ENCODE measurements at places on chromosomes 5 and 9.

- DNase-seq, result no peak
Observed at GRCh38 chr5:74897049-74897448, 30.9 kb upstream of the FAM169A start.

GRCh38 chr9:68532131-68532530 is 8.6 kb downstream of the TMEM252 start:
- no peak for DNase-seq

- no peak for DNase-seq
Observed at GRCh38 chr5:124512952-124513632, 233.3 kb downstream of the ZNF608 start.

- DNase-seq, result no peak
Observed at GRCh38 chr5:94017579-94017978, 276.2 kb upstream of the POU5F2 start.

- DNase-seq, result peak; percentile 38
Observed at GRCh38 chr9:4590430-4591122, 71.5 kb upstream of the PLPP6 start.

DNA sequence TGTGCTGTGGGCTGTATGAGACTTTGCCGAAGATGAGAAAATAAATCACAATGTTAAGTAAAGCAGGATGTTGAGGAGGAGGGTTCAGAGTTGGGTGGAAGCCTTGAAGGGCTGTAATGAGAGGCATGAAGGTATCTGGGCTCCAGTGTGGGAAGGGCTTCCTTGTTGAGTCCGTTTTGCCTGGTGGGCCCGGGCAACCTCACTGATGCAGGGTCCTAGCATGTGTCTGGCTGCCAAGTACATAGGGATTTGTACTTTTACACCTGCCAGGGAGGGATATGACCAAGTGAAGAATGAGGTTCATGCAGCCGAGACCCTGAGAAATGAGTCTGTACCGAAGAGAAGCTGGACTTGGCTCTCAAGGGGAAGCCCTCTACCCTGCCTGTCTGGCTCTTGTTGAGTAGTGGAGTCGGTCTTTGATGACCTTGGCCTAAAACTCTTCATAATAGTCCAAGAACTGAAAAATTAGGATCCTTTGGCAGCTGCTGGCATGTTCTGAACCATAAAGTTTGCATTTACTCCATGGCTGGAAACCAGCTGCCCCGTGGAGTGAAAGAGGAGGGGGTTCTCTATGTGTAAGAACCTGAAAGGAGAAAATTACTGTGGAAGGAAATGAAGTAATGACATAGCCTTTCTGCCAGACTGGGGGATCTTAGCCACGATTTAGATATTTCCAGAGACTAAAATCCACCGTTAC is 59.0 kb upstream of the DPYSL3 start:
- DNase-seq, result no peak

- peak; percentile 35 for DNase-seq
Observed at GRCh38 chr9:115349542-115349941, 231.6 kb upstream of the TNC start.

DNA sequence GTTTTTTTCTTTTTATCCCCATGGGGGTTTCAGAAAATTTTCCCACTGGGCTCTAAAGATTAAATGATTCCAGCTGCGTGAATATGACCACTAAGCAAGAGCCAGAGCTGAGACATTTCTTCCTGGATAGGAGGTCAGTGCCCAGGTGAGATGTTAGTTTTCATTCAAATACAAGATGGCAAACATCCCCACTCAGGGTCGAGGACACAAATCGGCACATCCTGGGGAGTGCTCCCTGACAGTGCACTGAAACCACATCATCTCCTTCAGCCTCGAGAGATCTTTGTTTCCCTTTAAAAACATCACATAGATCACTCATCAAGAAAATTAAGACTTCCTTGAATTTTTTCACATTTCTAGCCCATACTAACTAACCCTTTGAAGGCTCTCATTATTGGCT is 273.2 kb upstream of the PANK3 start:
- no peak for DNase-seq

DNA sequence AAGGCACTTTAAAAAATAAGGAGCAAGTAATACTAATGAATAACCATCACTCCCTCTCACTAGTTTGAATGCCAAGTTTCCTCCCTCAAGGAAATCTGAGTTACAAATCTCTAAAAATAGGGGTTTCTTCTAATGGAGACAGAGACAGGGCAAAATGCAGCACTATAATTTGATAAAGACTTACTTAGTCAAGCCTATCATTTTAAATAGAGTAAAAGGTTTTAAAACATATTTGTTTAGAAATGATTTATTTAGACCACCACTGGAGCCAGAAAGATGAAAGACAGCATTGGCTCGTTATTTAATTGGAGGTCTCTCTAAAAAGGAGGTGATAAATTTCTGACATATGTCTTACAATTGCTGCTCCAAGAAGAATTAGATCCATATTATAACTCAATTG is 228.7 kb downstream of the TLE1 start:
- no peak for DNase-seq

DNA sequence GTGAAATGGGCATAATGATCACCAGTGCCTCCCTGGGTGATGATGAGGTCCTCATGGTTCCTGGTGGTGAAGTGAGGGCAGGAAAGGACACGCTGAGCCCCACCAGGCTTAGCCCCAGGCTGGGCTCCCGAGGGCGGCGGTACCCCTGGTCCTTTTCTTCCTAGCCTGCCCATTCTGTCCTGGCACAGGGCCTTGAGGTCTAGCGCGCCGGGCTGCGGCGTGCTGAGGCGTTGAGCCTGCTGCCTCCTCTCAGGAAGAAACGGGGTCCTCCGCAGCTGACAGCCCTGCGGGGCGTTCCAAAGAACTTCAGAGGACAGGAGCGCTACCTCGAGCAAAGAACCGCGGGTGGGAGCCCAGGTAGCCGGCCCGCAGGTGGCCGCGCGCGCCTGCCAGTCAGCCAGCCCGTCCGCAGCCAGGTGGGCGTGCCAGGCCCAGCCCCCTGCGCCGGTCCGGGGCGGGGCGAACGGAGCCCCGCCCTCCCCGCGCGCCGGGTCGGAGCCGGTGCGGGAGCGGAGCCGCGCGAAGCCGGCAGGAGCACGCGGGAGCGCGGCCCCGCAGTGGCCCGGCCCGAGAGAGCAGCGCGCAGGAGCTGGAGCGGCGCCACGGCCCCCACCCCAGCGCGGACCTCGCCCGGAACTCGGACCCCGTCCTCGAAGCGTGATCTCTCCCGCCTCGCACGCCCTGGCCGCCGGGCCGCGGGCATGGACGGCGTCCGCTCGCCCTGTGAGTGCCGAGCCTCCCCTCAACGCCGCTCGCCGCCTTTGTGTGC is at the start of gene WNK2:
Gene WNK2 (plus strand): TSS at position 477 of the 769 bp plus-strand sequence. CDS start 791 bp downstream, outside the sequence.
- peak; percentile 63 for DNase-seq

GRCh38 chr5:139723986-139724587 is 71.5 kb upstream of the PSD2 start:
- no peak for DNase-seq

- no peak for DNase-seq
Observed at GRCh38 chr9:84061613-84062193, 81.1 kb downstream of the RMI1 start.

DNA sequence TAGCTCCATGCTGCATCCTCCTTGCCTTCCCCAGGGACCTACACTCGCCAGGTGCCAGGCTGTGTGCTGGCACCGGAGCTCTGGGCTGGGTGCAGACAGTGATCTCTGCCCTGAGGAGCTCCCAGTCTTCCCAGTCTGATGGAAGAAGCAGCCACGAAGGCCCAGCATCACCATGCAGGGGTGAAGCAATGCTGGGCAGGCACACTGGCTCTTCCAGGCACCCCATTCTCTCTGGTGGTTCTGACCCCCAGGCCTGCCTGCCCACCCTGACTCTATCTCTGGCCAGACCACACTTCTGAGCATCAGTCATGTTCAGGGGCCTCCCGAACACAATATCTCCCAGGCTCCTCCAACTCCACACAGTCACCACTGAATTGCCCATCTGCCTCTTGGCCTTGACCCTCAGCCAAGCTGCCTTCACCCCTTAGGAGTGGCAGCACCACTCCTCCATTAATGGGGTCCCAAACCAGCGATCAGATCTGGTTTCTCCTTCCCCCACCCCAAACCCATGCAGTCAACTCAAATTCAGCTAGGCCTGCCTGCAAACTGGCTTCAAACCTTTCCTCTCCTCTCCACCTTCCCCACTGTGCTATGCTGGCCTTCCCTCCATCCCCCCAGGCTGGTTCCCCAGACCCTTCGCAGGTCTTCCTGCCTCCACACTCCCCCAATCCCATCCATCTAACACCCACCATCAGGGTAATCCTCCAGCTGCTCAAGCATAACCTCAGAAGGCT is 102.7 kb upstream of the MVB12B start:
- no peak for DNase-seq

DNA sequence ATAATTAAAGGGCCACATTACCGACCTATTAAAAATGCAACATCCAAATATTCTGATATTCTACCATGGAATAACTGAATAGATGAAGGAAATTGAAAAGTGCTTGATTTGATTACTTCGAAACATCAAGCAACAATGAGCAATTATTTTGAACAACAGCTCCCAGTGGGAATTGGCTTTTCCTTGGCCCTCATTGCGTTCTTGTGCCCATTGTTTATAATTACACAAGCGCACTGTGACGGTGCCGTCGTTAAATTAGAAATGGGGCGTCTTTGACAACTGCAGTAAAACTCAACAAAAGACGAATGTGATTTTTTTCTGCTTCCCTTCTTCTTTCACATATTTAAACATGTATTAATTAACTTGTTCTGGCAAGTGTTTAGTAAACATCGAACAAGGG is 61.6 kb downstream of the CDH6 start:
- no peak for DNase-seq

DNA sequence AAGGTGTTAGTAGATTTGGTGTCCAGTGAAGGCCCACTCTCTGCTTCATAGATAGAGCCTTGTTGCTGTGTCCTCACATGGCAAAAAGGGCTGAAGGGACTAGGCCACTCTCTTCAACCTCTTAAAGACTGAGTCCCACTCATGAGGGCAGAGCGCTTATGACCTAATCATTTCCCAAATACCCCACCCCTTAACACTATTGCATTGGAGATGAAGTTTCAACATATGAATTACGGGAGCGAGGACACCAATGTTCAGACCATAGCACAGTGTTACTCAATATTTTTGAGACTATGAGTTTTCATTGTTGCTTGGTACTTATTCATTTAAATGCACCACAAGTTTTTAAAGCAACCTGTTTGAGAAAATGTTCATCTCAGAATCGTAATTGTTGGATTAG is 8.8 kb upstream of the OTULINL start:
- no peak for DNase-seq

- no peak for DNase-seq
Observed at GRCh38 chr9:14730461-14730898, 7.9 kb upstream of the CER1 start.

DNA sequence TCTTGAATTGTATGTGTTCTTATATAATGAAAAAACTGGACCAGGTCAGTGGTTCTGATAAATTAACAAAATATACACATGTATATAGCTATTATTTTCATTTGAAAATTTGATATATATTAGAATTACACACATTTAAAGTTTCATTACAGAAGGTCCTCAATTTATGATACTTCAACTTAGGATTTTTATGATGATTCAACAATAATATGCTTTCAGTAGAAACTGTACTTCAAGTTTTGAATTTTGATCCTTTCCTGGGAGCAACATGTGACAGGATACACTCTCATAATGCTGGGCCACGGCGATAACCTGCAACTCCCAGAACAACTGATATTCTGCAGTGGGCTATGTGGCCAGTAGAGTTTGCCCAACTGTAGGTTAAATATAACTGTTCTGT is 344.7 kb downstream of the TAF11L14 start:
- no peak for DNase-seq

- DNase-seq, result no peak
Observed at GRCh38 chr5:72093824-72094223, 13.5 kb upstream of the MAP1B start.

GRCh38 chr9:3758816-3759576 is 233.2 kb upstream of the RFX3 start:
- no peak for DNase-seq

DNA sequence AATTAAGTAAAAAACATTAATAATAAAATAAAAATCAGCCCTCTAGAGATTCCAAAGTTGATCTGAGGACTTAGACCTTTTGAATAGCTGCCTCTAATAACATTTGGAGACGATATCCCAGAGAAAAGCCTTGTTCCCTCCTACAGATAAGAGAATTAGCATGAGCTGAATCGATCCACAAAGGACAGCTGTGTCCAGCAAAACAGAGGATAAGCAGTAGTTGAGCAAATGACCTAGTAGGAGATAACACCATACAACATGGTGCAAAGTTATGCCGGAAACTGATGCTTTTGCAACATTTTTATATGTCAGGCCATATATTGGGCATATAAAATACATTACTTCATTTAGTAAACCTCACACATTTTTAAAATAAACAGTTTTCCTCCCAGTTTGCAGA is 212.2 kb upstream of the PRR16 start:
- no peak for DNase-seq

- DNase-seq, result no peak
Observed at GRCh38 chr9:68627104-68627503, 77.9 kb upstream of the PIP5K1B start.

DNA sequence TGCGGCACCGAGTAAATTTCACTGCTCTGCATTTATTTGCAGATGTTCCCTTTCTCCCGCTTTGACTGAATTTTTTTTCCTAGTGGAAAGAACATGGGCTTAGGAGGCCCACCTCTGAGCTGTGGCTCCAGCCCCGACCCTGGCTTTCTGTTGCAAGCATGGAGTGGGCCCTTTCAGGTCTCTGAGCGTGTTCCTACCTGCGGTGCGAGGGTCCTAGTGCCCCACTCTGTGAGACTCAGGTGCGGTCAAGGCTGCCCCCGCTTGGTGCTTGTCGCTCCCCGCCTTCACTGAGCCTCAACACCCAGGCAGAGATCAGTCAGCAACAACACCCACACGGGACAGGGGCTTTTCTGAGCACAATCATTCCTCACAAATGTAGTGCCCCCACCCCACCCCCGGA is 32.0 kb downstream of the SLC6A3 start:
- DNase-seq, result no peak

- DNase-seq, result no peak
Observed at GRCh38 chr5:153676406-153676805, 185.9 kb downstream of the GRIA1 start.

Measured in GM03348 (cell line).